Retina (tissue), 1 donor: ENCODE measurements at places on chromosomes 12 and 14.

GRCh38 chr14:106134886-106135285 is 608.5 kb downstream of the TMEM121 start:
- DNase-seq = no peak

DNA sequence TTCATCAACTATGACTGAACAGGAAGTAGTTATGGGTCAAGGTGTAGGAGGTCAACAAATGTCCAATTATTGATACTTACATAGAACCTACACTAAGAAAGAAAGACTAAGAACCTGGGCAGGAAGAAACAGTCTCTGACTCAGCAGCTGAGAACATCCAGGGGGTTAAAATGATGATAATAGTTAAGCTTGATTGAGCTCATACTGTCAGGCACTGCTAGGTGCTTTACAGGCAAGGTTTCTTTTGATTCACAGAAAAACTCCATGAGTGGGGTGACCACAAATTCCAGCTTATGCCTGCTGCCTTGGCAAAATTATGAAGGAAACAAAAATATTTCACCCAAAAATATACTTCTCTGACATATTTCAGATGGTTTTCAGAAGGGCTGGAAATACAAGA is 75.0 kb downstream of the ACADS start:
- no peak for DNase-seq

- no peak for DNase-seq
These were observed 100.0 kb upstream of the ARHGAP5 start for GRCh38 chr14:31977001-31977556.

- no peak for DNase-seq
These were observed 29.6 kb downstream of the CCDC92 start for GRCh38 chr12:123942911-123943648.

GRCh38 chr12:5720381-5721005 is 224.6 kb downstream of the ANO2 start:
- no peak for DNase-seq

DNA sequence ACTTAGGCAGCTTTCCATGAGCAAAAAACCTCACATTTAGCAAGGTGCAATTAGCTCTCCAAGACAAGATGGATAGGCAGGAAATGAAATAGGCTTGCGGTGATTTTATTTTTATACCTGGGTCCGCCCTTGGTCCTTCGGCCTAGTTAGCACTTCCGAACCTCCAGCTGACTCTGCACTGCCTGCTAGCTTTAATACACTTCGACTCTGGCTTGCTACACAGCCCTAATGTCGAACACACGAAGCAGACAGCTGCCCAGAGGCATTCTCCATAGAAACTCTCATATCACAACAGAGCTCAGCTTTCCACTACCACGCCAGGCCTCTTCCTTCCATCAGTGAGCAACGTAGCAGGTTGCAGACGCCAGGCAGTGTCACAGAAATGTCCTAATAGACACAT is 688.0 kb downstream of the VRK1 start:
- DNase-seq = no peak

DNA sequence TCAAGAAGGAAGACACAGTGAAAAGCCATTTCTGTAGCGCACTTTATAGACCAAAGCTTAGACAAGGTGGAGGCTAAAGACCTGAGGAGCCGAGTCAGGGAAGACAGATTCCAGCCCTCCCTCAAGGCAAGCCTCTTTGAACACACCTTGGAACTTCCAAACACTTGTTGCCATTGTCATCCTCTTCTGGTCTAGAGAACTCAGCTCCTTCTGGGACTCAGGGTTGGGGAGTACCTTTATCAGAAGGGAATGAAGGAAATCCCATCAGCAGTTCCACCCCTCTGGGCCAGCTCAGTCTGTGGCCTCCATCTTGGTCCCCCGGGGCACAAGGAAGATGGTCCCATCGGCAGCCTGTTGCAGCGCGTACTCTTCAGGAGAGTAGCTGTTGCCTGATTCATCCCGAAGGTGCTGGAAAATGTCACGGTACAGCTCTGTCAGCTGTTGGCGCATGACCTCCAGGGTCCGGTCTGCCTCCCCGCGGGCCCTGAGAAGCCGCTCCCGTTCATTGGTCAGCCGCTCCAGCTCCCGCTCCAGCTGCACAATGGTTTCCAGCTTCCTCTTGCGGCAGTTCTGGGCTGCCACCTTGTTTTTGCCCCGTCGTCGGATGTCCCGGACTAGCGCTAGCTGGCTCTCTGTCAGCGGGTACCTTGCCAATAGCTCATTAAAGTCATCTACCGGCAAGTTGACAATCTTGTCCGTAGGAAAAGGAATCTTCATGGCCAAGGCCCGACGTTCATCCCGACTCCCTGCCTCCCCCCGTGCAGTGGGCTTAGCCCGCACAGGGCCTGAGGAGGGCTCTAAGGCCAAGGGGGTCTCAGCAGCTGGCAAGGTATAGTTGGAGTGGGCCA is 8.5 kb downstream of the NFE2 start:
- DNase-seq = no peak

GRCh38 chr12:109573914-109574244 is 285 bp downstream of the MVK start:
- no peak for DNase-seq

DNA sequence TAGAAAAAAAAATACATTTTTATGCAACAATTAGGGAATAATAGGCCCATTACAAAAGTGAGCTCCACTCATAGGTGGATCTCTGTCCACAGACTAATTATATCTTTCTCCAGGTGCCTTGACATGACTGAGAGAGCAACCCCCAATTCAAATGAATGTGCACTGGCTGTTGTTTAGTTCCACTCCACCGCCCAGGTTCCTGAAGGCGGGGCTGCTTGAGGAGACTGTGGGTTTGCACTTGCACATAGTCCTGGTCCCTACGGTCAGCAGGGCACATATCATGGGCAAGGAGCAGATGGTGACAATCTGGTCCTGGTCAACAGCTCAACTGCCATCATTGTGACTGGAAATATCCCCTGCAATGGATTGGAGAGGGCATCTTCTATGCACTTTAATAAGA is 195.6 kb upstream of the PWP1 start:
- DNase-seq = no peak

- no peak for DNase-seq
These were observed 32.3 kb downstream of the USP44 start for GRCh38 chr12:95518944-95519343.

DNA sequence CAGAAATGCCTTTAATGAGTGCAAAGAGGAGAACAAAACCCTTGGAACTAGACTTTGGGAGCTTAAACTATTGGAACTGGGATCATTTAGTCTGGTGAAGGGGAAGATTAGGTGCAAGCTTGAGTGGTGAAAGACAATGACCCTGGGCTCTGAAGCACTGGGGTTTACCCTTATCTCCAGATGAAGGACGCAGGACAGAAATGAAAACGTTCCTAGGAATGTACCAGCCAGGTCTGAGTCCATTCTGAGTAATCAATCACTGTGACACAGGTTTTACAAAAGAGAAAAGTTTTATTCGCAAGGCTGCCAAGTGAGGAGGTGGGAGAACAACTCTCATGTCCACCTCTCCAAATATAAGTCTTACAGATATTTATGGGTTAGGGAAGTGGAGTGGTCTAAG is 249.1 kb downstream of the LRIG3 start:
- DNase-seq = no peak

GRCh38 chr14:94568186-94568585 is 6.9 kb downstream of the SERPINA4 start:
- DNase-seq = no peak

- no peak for DNase-seq
These were observed 64.9 kb downstream of the STXBP6 start for GRCh38 chr14:24984846-24985589.

GRCh38 chr12:16350682-16351081 is 3.2 kb downstream of the MGST1 start:
- no peak for DNase-seq

GRCh38 chr12:46390881-46391280 is 18.3 kb upstream of the SLC38A2 start:
- DNase-seq = no peak

- DNase-seq = no peak
These were observed 892.9 kb upstream of the USP15 start for GRCh38 chr12:61367281-61367785.

DNA sequence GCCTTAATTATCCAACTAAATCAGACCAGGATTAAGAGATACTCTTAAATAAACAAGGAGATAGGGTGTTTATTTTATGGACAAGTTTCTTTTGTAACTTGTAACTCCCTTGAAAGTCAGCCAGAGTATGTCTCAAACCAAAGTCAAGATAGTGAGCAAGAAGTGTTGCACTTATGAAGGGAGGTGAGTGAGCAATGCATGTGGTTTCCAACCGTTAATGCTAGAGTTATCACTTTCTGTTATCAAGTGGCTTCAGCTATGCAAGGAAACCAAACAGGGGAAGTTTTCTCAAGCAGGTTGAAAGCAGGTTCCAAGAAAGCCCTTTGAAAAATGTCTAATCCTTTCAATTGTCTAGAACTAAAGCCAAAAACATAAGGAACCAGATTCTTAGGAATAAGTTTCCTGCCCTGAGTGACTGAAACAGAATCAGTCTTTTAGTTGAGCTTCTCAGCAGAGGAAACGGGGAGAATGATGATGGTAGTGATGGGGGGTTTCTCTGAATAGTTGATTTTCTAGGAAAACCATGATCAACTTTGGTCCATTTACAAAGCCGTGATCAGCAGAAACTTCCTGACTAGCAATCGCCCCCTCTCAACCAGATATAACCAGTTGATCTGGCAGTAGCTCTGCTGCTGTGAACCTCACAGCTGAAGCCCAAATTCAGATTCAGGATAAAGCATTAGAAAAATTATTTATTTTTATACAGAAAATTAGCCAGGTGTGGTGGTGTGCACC is 128.4 kb downstream of the DAD1 start:
- DNase-seq = no peak

- DNase-seq = no peak
These were observed 6.3 kb downstream of the NUAK1 start for GRCh38 chr12:106132175-106133135.

DNA sequence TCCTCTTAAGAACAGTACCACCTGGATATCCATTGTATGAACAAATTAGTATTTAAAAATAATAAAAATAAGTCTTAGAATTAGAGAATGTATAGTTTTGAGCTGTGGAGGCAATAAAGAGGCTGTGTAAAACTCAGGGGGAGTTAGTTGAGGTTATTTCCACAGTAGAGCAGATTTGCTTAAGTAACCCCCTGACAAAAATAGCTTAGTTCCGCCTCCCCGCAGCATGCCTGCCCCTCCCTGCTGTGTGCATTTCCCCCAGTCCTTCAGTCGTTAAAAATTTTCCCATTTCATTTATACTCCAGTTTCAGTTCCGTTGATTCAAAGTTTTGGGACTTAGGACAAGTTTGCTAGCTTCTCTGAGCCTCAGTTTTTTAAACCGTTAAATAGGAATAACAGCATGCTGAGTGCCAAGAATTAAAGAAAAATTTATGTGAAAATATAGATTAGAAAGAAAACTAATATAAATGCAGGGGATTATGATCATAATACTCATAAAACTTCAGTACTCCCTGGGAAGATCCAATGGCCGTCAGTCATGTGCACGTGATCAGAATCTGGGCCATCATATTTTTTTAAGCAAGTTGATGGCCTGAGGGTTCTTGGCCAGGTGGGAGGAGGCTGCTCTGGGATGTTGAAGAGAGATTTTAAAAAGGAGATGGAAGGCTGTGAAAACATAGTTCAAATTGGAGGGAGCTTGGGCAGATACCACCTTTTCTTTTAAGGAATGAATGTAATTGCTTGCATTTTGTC is 14.5 kb upstream of the SLC38A2 start:
- DNase-seq = no peak

DNA sequence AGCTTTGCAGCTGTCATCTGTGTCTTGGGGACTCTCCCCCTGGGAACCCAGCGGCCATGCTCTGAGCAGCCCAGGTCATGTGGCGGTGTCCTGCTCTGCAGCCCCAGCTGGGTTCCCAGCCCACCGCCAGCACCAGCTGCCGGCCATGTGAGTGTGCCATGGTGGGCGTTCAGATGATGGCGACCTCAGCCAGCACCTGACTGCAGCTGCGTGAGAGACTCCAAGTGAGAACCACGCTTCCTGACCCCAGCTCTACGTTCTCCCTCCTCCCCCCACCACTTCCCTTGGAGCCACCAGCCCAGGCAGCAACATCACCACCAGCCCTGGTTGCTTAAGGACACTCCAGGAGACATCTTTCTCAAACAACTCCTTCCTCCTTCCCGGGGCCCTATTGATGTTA is 68.8 kb downstream of the SLC24A4 start:
- no peak for DNase-seq

DNA sequence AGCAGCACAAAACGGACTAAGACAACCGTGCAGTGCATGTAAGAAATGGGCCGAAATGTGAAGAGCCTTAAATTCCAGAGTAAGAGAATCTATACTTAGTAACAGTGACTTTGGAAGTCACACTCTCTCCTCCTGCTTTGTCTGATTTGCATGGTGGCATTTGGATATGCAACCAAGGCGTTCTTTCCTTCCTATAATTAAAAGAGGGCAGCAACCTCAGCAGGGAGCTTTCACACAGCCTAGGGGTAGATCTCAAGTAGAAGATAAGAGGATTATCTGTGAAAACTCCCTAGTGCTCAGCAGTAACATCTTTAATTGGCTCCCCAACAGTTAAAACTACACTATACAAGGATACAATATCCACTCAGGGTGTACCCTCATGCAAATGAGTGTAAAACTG is 16.5 kb downstream of the GMFB start:
- no peak for DNase-seq

- peak; percentile 81 for DNase-seq
These were observed 21.2 kb upstream of the ZNF740 start for GRCh38 chr12:53159195-53159839.

GRCh38 chr12:23049180-23049579 is 424.2 kb downstream of the ETNK1 start:
- no peak for DNase-seq

DNA sequence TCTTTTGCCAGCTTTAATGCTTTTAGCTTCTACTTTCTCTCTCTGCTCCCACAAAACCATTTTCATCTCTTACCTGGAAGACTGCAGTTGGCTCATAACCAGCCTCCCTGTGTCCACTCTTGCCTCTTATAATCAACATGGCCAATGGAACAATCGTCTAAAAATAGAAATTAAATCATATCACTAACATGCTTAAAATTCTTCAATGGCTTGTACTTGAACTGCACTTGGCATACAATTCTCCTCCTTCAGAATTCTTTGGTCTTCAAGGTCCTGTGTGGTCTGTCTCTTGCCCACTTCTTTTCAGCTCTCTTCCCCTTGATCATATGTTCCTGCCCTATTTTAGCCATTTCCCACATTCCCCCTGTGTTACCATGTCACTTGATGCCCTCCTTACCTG is 342.2 kb downstream of the ATP23 start:
- no peak for DNase-seq
